ENCODE measurements at places on chromosomes 4 and X. TPM values are rescaled to one million over a fixed set of nuclear protein-coding genes. Genes with fewer than 3 reads are reported as not detected.

DNA sequence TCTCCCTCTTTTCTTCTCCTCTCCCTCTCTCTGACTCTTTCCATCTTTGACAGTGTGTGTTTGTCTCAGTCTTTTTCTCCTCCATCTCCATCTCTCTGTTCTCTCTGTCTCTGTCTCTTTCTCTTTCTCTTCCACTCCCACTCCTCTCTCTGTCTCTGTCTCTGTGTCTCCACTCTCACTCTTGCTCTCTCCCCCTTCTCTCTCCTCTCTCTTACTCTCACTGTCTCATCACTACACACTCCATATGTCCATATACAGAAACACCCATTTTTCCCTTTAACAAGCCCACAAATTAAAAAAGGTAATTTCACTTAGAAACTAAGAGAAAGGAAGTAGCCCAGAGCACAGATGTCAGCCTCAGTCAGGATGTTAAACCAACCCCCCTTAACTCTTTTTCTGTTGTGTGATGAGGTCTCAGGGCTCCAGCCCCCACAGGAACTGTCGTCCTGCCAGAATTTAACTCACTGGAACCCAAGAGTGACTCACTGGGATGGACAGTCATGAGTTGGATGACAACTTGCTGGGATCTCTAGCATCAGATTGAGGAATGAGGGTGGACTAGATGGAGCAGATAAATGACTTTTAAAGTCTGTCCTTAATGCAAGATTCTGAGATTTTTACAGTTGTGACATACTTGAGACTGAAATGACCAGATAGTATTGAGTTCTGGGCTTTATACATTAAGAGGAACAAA lies 27.5 kb downstream of the OTUD6A start:
- no peak for DNase-seq

The CENPE gene
- total RNA-seq = 69.6 TPM

The TAF7L gene
- 0.13 TPM for total RNA-seq

DNA sequence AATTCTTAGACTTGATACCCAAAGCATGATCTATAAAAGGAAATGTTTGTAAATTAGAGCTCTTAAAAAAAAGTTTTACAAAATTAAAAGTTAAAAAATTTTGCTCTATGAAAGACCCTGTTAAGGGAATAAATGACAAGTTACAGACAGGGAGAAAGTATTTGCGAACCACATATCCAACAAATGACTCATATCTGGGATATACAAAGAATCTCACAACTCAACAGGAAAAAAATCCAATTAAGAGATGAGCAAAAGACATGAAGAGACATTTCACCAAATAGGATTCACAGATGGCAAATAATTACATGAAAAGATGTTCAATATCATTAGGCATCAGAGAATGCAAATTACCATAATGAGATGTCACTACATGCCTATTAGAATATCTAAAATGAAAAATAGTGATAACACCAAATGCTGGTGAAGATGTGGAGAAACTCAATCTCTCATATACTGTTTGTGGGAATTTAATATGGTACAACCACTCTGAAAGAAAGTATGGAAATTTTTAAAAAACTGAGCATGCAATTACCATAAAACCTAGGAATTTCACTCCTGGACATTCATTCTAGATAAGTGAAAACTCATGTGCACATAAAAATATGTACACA lies 100.8 kb upstream of the EOLA2 start:
- DNase-seq = no peak

The SSX4B gene
- not detected for total RNA-seq
